ENCODE measurements at places on chromosomes 1 and 21.

GRCh38 chr1:226787638-226788037 is 48.6 kb upstream of the ITPKB start:
- no peak for DNase-seq

DNA sequence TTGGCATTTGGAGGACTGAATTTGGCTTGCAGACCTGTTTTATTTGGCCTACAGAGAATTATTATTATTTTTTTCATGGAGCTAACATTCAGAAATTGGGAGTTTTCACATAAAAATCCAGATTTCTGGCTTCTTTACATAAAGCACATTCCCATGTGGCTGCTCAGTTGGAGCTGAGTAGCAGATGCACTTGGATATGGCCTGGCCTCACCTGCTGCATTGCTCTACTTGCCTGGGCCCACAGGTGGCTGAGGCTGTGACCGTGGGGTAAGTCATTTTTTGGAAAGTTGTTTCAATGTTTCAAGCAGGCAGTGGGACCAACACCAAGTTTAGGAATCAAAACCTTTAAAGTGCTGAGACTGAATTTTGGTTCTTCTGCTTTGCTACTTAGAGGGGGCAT is 56.7 kb downstream of the GADD45A start:
- DNase-seq: no peak

GRCh38 chr21:26844258-26845065 is 747 bp downstream of the ADAMTS1 start:
- no peak for DNase-seq

DNA sequence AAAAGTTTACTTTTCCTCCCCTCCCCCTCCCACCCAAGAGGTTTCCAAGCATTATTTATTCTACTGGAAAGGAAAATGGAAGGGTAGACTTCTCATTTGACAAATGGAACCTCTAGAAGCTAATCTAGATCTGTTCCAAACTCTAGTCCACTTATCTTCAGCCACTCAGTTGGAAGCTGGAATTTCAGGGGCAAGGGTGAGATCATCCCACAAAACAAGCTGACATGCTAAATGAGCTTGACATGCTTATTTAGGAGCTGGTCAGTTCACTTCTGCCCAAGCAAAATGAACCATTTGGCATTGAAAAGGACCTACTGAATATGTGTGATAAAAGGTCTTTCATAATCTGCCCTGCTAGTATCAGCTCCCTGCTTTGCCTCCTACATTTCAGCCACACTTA is 5.0 kb downstream of the LRRC41 start:
- DNase-seq: no peak

GRCh38 chr1:172970186-172970585 is 80.6 kb downstream of the TNFSF18 start:
- DNase-seq: no peak
